ENCODE measurements at places on chromosomes 3 and 15.

DNA sequence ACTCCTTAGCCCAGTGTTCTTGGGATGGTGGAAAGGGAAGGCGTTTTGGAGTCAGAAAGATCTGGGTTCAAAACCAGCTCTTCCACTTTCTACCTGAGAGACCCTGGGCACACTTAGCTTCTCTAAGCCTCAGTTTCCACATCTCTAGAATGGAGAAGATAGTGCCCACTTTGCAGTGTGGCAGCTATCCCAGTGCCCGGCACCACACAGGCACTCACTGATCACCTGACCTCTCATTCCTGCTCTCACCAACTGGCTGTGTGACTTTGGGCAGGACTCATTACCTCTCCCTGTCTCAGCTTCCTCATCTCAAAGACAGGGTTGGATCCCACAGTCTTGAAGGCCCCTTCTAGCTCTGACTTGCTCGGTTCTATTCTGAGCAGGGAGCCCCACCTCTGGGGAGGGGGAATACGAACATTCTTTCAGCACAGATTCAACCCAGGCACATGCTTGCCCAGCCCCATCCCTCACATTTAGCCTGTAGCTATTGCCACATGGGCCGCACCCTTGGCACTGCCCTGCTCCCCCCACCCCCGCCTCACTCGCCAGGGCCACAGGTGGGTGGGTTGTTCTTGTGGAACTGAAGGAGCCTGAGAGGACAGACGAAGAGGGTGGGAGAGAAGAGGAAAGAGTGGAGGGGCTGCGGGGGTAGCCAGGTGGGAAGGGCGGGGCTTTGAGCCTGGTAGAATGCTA is 39.2 kb downstream of the EPHB3 start:
- no peak for DNase-seq

- DNase-seq: no peak
Observed at GRCh38 chr3:138173769-138174420, 826 bp downstream of the DBR1 start.

- no peak for DNase-seq
Observed at GRCh38 chr3:195013411-195014361, 257.3 kb downstream of the XXYLT1 start.

DNA sequence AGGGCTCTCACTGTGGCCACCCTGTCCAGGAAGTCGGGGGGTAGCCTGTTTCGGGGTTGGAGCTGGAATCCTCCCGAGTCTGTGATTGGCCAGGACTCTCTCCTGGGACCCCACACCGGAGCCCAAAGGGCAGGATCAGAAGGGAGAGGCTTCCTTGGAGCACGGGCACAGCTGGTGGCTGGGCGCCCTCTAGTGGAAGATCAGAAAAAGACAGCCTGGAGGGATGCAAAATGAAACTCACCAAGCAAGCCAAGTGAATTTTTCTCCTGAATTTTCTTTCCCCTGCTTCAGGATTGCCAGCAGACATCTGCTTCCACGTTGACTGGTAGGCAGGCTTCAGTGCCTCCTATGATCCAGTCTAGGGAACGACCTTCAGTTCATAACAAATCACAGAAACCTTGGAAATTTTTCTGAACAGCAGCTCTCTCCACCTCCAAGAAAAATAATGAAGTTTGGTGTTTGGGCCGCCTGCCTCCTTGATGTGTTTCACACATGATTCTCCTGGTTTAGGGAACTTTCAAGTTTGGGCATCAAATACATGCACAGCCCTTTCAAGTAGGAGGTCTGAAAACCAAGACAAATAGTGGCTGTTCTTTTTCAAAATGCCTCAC is 224.6 kb downstream of the VPS13C start:
- DNase-seq: peak; percentile 53

DNA sequence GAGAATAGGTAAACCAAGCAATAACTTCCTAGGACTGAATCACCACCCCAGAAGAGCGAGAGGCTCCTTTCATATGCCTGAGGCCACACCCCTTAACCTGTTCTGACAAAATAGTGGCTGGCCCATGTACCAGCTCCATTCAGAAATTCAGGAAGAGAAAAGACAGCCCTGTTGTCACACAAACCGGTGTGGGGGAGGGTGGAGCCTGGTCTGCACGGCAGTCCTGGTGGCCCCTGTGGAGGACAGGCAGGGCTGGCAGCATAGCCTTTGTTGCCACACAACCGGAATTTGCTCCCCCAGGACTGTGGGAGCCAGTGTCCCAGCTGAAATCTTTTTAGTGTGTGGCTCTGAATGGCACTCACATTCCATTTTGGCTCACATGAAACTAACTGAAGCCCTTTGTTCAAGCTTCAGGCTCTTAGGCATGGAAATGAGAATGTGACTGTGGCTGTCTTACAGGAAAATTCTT is 23.8 kb downstream of the RLBP1 start:
- DNase-seq: peak; percentile 67

DNA sequence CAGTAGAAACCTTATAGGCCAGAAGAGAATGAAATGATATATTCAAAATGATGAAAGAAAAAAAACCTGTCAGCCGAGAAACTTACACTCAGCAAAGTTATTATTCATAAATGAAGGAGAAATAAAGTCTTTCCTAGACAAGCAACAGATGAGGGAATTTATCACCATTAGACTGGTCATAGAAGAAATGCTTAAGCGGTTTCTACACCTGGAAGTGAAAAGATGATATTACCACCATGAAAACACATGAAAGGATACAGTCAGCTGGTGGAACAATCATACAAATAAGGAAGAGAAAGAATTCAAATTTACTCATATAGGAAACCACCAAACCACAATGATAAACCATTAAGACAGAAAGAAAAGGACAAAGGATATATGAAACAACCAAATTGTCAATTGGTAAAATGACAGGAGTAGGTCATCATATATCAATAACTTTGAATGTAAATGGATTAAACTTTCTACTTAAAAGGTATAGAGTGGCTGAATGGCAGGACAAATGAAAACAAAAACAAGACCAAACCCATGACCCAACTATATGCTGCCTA is 29.9 kb upstream of the PRR23C start:
- no peak for DNase-seq

DNA sequence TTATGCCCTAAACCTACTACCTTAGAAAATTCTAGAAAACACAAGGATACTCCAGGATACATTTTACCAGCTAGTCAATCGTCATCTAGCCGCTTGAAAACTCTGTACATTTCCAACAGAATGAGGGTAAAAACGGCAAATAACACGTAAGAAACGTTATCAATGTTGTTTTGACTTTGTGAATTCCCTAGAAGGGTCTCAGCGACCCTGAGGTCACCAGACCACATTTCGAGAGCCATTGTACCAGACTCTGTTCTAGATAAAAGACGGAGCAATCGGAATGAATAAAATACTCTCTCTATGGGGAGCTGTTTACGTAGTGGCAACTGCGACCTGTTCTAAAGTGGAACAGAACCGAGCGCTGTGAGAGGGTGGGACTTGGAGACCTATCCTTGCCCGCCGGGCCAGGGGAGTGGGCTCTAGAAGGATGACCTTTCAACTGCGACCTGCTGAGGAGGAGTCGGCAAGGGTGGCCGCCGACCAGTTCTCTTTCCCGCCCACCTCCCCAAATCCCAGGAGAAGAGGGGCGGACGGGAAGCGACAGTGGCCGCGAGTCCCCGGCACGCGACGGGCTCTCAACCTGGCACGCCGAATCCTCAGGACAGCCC is 778 bp upstream of the AP4E1 start:
- DNase-seq: peak; percentile 61

DNA sequence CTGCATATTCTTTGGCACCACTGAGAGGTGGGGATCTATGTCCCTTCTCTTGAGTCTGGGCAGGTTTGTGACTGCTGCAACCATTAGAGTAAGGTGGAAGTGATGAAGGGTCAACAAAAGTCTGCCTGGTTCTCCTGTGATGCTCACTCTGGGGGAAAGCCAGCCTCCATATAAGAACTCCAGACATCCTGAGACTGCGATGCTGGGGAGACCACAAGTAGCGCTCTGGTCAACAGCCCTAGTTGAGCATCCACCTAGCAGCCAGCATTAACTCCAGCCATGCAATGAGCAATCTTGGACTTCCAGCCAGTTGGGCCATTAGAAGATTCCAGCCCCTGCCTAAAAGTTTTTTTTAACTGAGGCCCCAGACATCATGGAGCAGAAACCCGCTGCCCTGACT is 62.8 kb downstream of the SCN11A start:
- DNase-seq: no peak

DNA sequence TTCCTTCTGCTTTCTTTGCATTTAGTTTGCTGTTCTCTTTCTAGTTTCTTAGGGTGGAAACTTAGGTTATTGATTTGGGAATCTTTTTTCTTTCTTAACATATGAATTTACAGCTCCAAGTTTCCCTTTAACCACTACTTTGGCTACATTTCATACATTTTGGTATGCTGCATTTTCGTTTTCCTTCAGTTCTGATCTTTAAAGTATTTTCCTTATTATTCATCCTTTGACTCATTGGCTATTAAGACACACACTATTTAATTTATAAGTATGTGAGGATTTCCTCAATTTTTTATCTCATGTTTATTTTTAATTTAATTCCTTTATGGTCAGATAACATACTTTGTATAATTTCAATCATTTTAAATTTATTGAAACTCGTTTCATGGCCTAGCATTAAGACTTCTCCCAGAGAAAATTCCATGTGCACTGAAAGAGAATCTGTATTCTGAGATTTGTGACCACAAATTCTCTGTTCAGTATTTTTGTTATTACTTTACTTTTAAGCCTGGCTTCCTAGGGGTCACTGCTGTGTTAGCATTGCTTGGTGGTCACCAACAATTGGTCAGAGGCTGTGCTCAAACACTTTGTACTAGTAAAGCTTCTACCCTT is 87.7 kb downstream of the CFAP20DC start:
- DNase-seq: no peak

DNA sequence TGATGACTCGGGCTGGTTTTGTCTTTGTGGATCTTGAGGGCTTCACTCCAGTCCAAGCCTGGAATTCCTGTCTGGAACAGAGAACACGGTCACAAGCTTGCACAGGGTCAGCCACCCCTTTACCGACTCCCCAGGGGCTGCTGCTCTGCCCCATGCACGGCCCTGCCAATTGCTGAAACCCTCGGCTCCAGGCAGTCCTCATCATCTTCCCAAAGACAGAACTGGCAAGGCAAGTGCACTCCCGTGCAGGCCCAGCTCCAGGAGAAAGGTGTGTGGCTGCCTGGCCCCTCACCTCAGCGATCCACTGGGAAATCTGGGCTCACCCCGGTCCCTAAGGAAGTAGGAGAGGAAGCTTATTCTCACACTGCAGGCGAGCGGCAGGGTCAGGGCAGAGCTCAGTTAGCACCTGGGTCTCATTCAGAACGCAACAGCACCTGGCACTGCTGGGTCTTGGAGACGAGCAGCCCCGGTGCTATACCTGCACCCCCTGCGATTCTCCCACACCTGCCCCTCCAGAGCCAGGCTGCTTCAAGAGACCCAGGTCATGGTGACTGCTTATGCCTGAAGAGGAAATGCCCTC is 7.2 kb downstream of the MAP6D1 start:
- DNase-seq: no peak

DNA sequence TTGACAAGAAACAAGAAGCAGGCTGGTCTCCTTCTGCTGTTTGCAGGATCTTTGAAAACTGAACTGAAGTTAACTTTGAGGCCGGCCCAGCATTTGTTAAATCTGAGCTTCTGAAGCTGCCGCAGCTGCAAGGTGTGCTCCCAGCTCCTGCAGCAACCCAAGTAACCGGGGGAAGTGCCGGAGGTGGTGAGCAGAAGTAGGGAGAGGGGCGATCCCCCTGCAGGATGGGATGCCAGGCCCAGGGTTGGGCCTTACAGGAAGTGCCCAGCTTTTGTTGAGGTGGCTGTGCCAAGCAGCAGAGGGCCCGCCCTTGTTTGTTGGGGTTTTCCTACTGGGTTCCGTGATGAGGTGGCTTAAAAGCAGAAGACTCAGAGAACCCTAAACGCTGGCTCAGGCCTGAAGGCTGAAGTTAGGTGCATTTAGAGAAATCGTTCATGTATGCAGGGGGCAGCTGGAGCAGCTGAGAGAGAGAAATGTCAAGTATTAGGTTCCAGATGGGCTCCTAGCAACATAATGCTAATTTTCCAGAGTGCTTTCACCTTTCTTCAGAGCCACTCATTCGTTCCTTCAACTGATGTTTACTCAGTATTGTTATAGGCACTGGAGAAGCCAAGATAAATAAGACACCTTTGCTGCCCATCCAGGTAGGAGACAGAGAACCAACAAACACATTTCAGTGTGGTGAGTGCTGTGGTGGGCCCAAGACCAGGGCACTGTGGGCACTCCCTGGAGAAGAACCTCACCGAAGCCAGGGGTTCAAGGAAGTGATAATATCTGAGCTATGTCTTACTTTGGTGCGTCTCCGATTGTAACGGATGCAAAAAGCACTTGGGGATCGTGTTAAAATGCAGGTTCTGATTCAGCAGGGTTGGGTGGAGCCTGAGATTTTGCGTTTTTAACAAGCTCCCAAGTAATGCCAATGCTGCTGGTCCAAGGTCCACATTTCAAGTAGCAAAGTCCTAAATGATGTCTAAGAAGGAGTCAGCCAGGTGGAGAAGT is 42.2 kb upstream of the PLCL2 start:
- DNase-seq: peak; percentile 23

GRCh38 chr15:46589088-46589487 is 954.3 kb downstream of the SQOR start:
- no peak for DNase-seq

DNA sequence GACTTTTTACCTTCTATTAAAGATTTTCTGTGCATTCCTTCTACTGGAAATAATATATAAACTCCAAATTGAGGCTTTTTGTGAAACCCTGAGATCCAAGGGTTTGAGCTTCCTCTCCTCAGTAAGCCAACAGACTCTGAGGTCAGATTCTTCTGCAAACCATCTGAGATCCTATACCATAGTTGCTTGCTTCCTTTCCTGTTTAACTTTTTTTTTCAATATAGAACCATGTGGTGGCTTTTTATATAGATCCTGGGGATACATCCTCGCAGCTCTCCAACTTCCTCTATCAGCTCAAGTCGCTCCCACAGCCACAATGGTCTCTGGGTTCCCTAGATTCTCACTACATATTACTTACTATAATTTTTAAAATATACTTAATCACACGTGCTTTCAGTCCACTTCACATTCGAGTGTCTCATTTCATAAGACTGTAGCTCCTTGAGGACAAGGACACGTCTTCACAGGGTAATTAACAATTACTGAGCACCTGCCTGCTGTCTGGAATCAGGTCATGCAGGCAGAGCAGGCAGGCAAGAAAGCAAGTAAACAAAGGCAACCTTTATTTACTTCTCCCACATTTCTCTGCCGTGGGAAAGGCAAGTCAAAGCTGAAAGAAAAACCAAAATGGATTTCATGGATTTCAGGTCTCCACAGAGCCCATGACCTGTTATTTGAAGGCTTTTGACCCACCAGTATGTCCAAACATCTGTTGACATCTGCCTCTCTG is 941.5 kb downstream of the FHIT start:
- DNase-seq: no peak

DNA sequence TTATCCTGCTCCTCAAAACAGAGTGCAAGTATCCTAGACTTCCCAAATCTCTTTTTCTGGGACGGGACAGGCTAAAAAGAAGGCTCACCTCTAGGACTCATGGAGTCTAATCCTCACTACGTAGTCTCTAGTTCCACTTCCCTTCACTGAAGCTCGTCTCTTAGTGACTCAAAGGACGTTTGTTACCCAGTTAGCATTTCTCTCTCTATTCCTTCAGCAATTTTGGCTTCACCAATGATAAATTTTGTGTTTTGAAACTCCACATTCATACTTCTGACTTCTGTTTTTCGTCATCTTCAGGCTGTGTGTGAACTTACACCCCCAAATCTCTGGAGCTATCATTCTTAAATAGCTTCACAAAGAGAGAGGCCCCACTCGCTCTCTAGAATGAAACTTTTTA is 627.1 kb downstream of the NAALADL2 start:
- DNase-seq: no peak

Data from nucleus accumbens (tissue), 56 donors.